ENCODE measurements at places on chromosomes 13 and 19.
A peak's percentile ranks its signal among the peaks of the same experiment; 100 is the strongest.

GRCh38 chr19:41699231-41699967, 9.0 kb upstream of the CEACAM5 start:
- DNase-seq: no peak

DNA sequence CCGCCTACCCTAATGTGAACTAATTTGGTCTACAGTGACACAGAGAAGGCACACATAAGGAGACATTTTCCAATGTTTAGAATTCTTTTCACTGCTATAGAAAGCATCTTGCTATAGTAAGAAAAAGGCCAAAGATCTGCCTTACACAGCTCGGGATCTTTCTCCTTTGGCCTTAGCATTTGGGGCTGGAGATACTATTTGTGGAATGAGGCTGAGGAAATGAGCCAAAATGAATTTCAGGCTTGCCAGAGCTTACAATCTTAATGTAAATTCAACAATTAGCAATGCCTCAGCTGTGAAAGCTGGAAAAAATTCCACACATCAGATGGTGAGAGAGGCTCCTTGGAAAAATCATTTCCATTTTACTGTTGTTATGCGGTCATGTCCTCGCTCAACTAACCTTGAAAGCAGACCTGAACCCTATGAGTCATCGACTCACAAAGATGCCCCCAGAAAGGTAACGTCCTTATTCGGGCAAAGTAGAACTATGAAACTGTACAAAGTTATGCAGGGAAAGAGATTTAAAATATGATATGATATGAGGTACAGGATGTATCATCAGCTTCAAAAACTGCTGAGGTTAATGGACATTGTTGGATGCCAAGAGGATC, 324.5 kb upstream of the NBEA start:
- DNase-seq: no peak

DNA sequence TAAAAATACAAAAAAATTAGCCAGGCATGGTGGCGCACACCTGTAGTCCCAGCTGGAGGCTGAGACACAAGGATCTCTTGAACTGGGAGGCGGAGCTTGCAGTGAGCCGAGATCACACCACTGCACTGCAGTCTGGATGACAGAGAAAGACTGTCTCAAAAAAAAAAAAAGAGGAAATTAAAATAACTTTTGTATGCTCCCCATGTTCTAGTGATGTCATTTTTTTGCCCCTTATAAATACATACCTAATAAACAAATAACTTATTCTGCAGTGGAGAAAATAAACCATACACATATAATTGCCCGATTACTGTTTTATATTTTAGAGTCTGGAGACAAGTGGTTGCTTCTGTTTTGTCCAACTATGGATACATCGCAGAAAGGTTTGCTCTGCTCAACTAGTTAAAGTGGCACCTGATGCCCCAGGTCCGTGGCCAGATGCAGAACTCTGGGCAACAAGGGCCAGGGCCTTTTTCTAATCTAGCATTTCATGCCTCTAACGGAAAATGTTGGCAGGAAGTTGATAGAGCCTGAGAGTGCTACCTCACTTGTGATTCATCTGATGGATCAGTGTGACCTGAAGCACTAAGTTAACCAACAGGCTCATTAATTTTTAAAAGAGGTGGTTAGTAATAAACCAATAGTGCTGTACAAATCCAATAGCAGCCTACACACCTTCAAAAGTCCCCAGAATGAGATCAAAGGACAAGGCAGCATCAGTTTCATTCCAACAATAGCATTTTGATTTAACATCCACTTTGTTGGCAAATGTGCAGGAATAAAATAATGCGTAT, 18.8 kb downstream of the UBE2L5 start:
- DNase-seq: no peak

DNA sequence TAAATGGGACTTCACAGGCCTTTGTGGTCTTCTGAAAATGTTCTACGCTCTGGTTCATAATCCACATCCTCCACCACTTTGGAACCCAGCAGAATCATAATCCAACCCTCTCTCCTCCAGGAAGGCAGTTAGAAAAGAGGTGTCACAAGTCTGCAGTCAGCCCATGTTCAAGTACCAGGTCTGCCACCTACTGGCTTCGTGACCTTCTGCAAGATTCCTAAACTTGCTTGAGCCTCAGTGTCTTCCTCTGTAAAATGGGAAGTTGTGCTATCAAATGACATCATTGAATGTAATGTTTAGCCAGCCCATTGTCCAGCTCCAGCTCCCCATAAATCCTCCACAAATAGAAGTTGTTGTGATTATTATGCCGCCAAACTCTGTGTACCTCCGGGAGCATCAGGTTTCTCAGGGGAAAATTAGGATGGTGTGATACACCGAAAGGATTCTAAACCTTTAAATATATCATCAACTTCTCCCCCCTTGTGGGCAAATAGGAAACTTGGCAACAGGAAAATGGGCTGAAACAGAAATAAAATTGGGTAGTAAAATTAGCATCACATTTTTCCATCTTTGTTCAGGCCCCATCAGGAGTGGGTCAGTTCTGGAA, 109.7 kb downstream of the NUFIP1 start:
- DNase-seq: no peak

GRCh38 chr19:46442808-46443450, 14.2 kb upstream of the PNMA8C start:
- DNase-seq: no peak

- DNase-seq: peak; percentile 33
Measured at GRCh38 chr19:48745208-48745995, 1.3 kb downstream of the IZUMO1 start.

DNA sequence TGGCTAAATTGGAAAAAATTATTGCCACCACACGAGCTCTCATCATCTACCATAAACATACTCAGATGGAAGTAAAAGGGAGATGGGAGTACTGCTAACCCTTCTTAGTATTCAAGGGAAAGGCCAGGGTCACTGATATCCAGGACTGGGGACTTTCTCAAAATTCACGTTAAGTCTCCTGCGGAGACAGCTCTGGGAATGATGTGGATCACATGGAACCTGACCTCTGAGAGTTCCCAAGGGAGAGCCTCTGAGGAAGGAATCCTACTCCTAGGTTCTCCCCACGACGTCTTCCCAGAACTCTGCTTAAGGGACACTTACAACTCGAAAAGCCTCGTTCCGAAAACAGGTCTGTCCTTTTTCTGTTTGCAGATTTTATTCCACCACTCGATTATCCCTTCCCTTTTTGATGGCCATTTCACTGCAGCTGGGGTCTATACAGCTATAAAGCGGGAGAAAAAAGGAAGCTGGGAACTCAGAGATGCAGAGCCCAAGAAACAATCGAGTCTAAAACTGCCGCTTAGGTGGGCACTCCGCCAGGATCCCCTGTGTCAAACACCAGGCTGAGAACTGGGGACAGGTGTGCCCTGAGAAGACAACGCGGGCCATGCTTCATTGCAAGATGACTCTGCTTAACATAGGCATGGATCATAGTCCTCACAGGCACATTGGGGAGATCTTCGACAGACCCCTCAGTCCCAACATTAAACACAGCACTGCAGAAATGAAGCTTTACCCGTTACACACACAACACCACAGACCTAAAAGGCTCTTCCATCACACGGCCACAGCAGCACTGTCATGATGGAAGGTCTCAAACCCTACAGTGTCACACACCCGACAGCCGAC, 823 bp upstream of the ZNF567 start:
- no peak for DNase-seq

GRCh38 chr13:25733001-25733491, 318.8 kb downstream of the SHISA2 start:
- no peak for DNase-seq

DNA sequence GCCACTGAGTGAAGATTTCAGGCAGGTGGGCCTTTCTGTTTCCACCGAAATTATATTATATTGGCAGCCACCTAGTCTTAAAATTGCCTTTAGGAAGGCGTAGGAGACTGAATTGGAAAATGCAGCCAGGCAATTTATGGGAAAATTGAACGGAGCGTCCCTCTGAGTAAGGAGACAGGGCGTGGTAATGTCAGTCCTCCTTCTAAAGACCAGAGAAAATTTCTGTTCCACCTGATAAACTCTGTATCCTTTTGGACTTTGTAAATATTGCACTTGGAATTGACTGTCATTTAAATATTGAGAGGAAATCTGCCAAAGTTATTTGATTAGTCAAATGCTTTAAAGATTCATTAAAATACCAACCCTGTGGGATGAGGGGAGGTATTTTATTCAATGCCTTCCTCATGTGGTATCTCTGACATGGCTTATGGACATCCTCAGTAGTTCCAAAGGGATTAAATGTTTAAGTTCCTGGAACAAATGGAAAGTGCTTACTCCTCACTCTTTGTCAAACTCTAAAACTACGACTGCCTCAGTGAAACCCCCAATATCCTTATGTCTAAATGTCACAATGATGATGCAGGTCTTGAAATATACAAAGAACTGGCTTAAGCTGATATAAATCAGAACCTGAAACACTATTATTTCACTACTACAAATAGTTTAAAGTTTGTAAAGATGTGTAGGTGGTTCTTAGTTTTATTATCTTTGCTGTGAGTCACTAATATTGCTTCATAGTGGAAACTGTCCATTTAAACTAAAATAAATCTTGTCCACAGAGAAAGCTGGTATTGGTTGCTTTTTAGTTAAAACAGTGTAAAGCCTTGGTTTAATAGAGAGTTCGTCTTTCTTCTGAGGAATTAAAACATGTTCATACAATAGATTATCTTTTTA, 203.2 kb downstream of the FGF14 start:
- no peak for DNase-seq

- no peak for DNase-seq
Measured at GRCh38 chr13:99991828-99992775, 10.5 kb downstream of the ZIC2 start.

GRCh38 chr19:36489920-36490415, 607 bp upstream of the ZNF566 start:
- no peak for DNase-seq

- DNase-seq: no peak
Measured at GRCh38 chr13:106372199-106373155, 163.0 kb downstream of the EFNB2 start.

- no peak for DNase-seq
Measured at GRCh38 chr19:36103842-36104552, 6.9 kb upstream of the OVOL3 start.

DNA sequence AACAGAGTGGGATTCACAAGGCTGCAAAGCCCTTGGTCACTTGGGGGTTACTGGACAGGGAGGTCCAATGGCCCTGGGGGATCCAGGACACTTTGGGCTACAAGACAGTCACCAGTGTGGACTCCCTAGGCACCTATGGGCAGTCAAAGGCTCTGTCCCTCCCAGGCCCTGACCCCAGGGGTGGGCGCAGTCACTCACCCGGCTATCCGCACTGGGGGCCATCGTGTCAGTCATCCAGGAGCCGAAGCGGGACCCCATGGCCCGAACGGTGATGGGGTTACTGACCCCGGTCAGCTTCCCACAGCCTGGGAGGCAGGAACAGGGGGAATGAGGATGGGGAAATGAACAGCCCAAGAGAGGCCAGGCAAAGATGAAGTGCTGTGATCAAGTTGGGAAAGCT, 21.5 kb downstream of the PIN1 start:
- DNase-seq: no peak

DNA sequence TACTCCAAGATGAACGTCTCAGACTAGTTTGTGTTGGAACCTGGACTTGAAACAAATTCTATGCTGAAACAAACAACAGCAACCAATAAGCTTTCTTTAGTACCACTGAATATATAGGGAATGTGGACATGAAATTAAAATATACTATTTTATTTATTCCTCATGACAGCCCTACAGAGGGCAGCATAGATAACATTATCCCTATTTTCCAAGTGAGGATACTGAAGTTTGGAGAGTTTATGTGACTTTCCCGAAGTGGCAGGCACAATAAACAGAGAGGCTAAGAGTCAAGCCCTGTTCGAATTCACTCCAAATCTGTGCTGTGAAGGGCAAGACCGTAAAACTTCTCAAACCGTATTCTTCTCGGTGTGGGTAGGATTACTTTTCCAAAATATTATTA, 509.9 kb upstream of the GPC6 start:
- no peak for DNase-seq

GRCh38 chr13:111973605-111974340, 93.2 kb upstream of the SOX1 start:
- no peak for DNase-seq

DNA sequence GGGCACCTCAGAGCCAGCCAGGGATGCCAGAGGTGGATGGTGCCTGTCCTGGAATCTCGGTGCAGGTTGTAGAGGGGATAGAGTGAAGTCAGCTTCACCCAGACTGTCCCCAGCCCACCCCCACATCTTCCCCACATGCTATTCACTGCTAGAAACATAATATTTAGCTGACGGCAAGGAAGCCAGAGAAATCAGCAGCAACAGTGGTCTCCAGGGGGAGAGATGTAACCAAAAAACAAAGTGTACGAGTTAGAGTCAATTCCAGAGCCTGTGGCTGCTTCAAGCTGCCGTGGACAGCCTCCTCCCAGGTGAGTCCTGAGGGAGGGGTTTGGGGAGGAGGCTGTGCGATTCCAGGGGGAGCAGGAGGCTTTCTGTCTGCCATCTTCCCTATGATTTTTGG, 97.6 kb downstream of the ZNF536 start:
- no peak for DNase-seq

GRCh38 chr19:15321739-15322138, 10.6 kb downstream of the BRD4 start:
- no peak for DNase-seq

- no peak for DNase-seq
Measured at GRCh38 chr19:46042252-46042883, 1.6 kb upstream of the IGFL4 start.

- DNase-seq: no peak
Measured at GRCh38 chr19:51552996-51553725, 17.9 kb upstream of the ZNF175 start.

GRCh38 chr13:105878119-105878700, 657.3 kb downstream of the EFNB2 start:
- DNase-seq: no peak

GRCh38 chr13:29162638-29163235, 342.6 kb downstream of the MTUS2 start:
- no peak for DNase-seq

DNA sequence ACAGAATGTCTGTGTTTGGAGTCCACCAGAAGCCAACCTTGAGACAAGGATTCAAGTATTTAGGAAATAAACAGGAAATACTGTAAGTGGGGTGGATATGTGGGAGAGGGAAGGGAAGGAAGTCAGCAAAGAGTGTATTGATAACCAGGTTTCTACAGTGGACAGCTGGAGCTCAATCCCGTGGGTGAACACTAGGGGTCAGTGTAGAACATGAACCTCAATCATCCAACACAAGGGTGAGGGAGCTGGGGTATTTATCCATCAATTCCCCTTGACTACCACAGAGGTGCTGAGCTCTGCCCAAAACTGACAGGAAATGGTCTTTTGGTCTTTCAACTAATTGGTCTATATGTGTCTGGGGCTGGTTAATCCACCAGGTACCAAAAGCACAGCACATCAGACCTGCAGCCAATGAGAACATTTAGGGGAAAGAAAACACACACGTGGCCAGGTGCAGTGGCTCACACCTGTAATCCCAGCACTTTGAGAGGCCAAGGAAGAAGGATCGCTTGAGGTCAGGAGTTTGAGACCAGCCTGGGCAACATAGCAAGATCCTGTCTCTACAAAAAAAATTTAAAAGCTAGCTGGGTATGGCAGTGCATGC, 5.6 kb upstream of the SYDE1 start:
- DNase-seq: no peak
